Gastroesophageal sphincter (tissue), 4 donors: ENCODE measurements at places on chromosomes 16 and 17. TPM values are rescaled to one million over a fixed set of nuclear protein-coding genes. Genes with fewer than 3 reads are reported as not detected.

VASN gene
- total RNA-seq: 21.2 TPM

CTRB1 gene
- not detected for total RNA-seq

MMP28 gene
- total RNA-seq: 78.4 TPM

ADAP2 gene
- total RNA-seq: 20.9 TPM

ENPP7 gene
- total RNA-seq: 0.27 TPM

LPO gene
- total RNA-seq: 0.77 TPM
